ENCODE measurements at places on chromosomes 11 and 22. TPM values are rescaled to one million over a fixed set of nuclear protein-coding genes. Genes with fewer than 3 reads are reported as not detected.
A peak's percentile ranks its signal among the peaks of the same experiment; 100 is the strongest.

Gene OLFML1
- total RNA-seq: 59.7 TPM

Gene SLC25A1
- total RNA-seq: 96.1 TPM

Gene TBC1D22A
- total RNA-seq: 29.1 TPM

Gene OR52E8
- total RNA-seq: not detected

Gene GLYATL2
- total RNA-seq: 0.24 TPM

DNA sequence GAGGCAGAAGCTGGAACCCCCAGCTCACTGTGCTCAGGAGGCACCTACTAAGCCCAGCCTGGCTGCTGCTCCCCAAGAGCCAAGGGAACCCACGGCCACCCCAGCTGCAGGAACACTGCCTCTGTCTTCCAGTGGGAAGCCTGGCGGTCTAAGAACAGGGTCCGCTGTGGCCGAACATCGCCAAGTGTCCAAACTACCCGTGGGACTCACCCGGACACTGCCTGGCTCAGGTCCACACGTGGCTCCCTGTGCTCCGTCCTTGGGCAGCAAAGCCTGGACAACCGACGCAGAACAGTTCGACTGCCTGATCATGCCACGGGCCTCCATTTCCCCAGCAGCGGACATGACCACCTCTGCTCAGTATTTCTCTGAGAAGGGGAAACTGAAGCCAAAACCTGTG, 747.0 kb downstream of the BRD1 start:
- peaks cover 8% of the 10 kb centered on the region for H3K27me3 ChIP-seq
- H3K27ac ChIP-seq: no peak overlapping the region
- no peaks in the 10 kb centered on the region for H3K36me3 ChIP-seq
- no peaks in the 10 kb centered on the region for H3K4me1 ChIP-seq
- DNase-seq: no peak

DNA sequence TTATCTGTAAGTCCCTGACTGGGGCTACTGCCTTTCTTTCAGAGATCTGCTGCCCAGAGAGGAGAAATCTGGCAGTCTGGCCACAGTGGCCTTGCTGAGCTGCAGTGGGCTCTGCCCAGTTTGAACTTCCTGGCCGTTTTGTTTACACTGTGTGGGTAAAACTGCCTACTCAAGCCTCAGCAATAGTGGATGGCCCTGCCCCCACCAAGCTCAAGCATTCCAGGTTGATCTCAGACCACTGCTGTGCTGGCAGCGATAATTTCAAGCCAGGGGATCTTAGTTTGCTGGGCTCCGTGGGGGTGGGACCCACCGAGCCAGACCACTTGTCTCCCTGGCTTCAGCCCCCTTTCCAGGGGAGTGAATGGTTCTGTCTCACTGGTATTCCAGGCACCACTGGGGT, 117.5 kb downstream of the TRPC6 start:
- H3K36me3 ChIP-seq: peaks cover 41% of the 10 kb centered on the region
- H3K4me3 ChIP-seq: no peak overlapping the region
- no peak for DNase-seq
- peaks cover 20% of the 10 kb centered on the region for H3K4me1 ChIP-seq

DNA sequence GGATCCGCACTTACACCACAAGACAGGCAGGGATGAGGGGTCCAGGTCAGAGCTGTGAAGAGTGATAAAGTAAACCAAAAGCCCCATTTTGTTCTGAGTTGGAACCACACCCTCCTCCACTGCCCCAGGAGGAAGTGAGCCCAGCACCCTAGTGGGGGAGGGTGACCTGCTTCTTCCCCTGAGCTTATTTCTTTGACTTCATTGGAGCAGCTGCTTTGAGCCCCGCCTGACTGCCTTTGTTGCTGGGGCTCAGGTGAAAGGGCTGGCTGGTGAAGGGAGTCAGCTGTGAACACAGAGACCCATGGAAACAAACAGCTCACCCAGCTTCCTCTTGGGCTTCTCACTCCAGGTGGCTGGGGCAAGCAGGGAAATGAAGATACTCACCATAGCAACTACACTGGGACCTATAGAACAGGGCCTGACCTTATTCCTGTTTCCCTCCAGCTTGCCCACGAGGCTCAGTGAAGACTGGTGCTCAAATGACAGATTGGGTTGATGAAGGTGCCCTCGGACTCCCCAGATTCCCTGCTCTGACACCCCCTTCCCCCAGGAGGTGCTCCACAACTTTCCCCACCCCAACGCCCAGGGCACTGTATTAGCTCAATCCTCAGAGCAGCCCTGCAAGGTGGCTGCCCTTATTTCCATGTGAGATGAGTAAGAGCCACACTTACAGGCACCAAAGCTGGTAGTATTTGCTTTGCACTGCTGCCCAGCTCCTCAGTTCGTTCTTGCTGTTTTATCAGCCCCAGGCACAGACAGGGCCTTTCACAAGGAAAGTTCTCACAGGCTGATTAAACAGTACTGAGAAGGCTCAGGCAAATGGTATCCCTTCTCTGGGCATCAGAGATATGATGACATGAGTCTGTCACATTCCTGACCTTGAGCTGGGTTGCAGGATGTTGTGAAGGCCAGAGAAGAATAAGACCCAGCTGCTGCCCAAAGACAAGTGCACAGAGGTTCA, 2.4 kb downstream of the UCP2 start:
- peaks cover 46% of the 10 kb centered on the region for H3K4me1 ChIP-seq
- peaks cover 11% of the 10 kb centered on the region for H3K36me3 ChIP-seq
- DNase-seq: no peak

- no peaks in the 10 kb centered on the region for H3K36me3 ChIP-seq
- H3K27ac ChIP-seq: no peak overlapping the region
- no peak overlapping the region for H3K4me3 ChIP-seq
- DNase-seq: peak; percentile 66
- H3K27me3 ChIP-seq: peaks cover 16% of the 10 kb centered on the region
Observed at GRCh38 chr22:48395201-48395600, 1432.5 kb downstream of the BRD1 start.

DNA sequence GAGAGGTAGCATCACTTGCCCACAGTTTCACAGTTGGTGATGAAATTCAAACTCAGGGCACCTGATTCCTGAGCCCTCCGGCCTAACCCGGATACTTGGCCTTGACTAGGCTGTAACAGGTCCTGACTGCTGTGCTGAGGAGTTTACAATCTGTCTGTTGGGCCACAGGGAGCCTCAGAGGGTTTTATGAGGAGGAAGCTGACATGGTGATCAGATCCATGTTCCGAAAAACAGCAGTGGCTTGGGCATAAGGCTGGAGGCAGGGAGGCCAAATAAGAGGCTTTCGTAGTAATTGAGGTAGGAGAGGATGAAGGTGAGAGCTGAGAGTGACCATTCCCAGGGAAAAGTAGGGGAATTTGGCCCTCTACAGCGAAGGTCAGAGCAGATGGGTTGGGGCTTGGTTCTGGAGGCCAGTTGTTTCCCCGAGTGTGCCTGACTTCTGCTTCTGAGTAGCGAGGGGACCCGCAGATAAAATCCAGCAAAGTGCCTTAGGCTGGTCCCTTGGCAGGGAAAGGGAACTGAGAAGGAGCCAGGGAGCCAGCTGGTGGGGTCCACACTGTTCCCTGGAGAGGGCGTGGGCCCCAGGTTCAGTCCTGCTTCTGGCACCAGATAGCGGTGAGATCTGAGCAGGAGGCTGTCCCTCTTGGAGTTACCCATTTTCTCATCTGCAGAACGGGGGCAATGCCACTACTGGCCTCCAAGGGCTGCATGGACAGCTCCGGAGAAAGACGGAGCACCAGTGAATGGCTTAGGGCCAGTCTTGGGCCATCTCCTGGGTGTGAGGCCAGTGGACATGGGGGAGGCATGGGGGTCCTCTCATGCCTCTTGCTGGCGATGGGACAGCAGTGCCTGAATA, 6.5 kb downstream of the PRDM11 start:
- no peak overlapping the region for H3K27ac ChIP-seq
- peak; percentile 64 for DNase-seq
- no peak overlapping the region for H3K4me3 ChIP-seq
- peaks cover 27% of the 10 kb centered on the region for H3K4me1 ChIP-seq
- no peaks in the 10 kb centered on the region for H3K36me3 ChIP-seq

GRCh38 chr11:15166204-15166603, 51.5 kb downstream of the INSC start:
- peaks cover 1% of the 10 kb centered on the region for H3K27me3 ChIP-seq

- no peak for DNase-seq
- no peaks in the 10 kb centered on the region for H3K36me3 ChIP-seq
- no peak overlapping the region for H3K27ac ChIP-seq
- H3K27me3 ChIP-seq: peaks cover 14% of the 10 kb centered on the region
Observed at GRCh38 chr11:81655351-81655750, 1078.3 kb downstream of the FAM181B start.

GRCh38 chr22:33917744-33918406, 2.4 kb downstream of the LARGE1 start:
- H3K27me3 ChIP-seq: no peaks in the 10 kb centered on the region
- peaks cover 22% of the 10 kb centered on the region for H3K4me1 ChIP-seq
- DNase-seq: no peak
- no peaks in the 10 kb centered on the region for H3K36me3 ChIP-seq
- no peak overlapping the region for H3K4me3 ChIP-seq

- no peaks in the 10 kb centered on the region for H3K36me3 ChIP-seq
- H3K27ac ChIP-seq: no peak overlapping the region
- H3K4me3 ChIP-seq: no peak overlapping the region
- no peaks in the 10 kb centered on the region for H3K27me3 ChIP-seq
- no peak for DNase-seq
- no peaks in the 10 kb centered on the region for H3K4me1 ChIP-seq
Observed at GRCh38 chr11:89015614-89016013, 50.2 kb downstream of the GRM5 start.

GRCh38 chr11:60469723-60470122, 14.1 kb downstream of the MS4A1 start:
- H3K4me3 ChIP-seq: no peak overlapping the region
- no peaks in the 10 kb centered on the region for H3K4me1 ChIP-seq
- no peak overlapping the region for H3K27ac ChIP-seq
- peaks cover 10% of the 10 kb centered on the region for H3K27me3 ChIP-seq
- H3K36me3 ChIP-seq: no peaks in the 10 kb centered on the region

GRCh38 chr11:64865286-64866172, 12.9 kb downstream of the EHD1 start:
- peaks cover 69% of the 10 kb centered on the region for H3K4me1 ChIP-seq
- no peaks in the 10 kb centered on the region for H3K27me3 ChIP-seq
- no peak for DNase-seq
- peaks cover 3% of the 10 kb centered on the region for H3K36me3 ChIP-seq

GRCh38 chr11:66868082-66868725, 11.3 kb downstream of the LRFN4 start:
- no peak for DNase-seq
- H3K27ac ChIP-seq: no peak overlapping the region
- peaks cover 12% of the 10 kb centered on the region for H3K36me3 ChIP-seq
- no peak overlapping the region for H3K4me3 ChIP-seq
- H3K27me3 ChIP-seq: no peaks in the 10 kb centered on the region
